ENCODE measurements at places on chromosomes 4 and X.
A peak's percentile ranks its signal among the peaks of the same experiment; 100 is the strongest.

DNA sequence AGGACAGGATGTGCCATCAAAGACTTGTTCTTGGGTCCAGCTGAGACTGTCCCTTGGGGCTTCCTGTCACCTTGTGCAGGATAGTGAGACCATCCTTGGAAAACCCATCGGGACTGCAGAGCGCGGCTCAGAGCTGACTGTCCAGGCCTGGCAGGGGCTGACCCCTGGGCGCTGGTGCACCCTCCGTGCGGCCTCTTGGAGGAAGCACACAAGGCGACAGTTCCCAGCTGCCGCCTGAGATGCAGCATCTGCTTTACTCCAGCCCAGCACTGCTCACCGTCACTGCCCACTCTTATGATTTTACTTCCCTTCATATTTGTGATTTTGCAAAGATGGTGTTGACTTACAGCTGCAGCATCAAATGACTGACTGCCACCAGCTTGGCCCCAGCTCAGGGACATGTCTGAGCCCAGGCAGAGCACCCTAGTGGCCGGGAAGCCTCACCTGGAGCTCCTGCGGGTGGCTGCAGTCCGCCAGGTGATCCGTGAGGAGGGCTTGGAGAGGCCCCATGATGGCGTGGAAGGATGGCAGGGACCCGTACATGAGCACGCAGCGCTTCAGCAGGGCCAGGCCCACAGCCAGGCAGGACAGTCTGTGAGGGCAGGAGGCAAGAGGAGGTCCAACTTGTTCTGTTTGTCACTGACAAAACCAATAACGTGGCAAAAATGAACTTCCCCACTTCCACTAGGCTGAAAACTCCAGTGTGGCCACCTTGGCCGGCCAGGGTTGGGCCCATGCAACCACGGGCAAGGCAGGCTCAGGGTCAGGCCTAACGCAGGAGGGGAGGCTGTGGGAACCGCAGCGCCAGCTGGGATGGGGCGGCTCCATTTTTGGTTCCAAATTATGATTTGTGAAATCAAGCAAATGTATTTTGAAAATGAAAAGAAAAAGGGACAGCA is 21.8 kb downstream of the NOP14 start:
- no peak for ATAC-seq

DNA sequence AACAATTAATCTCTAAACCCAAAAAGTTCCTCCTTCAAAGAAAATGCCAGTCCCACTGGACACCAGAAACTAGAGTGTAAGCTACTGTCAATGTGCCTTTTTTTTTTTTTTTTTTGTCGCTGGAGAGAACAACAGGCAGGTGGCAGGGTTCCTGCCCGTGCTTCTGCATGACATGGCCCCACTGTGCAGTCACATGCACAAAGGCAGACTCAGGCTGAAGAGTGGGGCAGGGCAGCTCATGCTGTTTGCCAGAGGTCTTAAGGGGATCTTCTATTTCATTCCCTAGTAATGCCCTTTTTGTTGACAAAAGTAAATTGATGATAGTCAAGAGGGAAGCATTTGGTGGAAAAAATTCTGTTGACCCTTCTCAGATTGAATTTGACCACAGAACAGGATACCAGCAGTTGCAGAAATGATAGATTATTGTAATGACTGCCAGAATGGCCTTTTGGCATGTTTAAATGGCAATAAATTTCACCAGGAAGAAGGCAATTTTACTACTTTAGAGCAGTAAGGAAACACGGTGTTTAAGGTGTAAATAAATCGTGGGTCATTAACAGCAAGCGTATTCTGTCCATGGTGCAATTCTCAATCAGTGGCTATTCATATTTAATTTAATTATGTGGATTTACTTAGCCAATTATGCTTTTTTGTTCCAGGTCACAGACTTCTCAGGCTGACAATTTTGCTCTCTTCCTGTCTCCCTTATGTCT is 80.9 kb downstream of the NKX6-1 start:
- ATAC-seq: no peak

DNA sequence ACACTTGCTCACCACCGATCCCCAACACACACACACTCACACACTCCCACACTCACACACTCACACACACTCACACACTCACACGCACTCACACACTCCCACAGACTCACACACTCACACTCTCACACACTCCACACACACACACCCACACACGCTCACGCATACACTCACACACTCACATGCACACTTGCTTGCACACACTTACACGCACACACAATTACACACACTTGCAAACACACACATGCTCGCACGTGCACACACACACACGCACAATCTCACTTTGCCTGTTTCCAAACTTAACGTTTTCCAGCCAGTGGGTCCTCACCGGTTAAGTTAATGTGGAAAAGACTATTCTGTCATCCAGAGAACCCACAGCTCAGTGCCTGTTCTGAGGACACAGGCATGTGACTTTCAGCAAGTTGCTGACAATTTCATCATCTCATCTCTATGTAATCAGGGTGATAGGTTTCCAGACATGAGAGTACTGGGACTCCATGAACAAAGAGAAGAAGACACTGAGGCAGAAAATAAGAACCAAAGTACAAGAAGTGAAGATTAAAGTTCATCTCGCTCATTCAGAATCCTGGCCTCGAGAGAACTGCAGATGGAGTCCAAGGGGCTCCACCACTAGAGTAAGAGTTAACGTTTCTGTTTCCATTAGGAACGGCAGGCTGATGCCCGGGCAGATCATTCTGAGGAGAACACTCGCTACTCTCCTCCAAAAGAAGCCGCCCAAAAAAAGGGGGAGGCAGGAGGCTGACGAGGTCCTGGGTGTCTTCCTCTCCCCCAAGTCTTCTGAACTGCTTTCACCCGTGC is 153.2 kb upstream of the FRG1 start:
- ATAC-seq: no peak

DNA sequence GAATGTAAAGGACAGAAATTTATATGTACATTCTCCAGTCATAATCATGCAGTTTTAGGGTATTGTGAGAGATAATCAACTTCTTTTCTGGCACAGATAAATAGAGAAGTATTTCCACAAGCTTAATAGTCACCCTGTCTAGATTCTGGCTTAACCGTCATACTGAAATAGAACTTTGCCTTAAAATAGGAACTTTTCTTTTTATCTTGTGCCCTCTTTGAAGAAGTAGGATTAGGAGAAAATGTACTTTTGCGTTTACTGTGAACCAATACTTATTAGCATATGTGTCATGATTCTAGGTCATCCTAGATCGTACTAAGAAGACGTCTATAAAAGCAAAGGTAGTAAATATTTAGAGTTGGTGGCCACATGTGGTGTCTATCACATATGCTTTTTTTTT is 95.4 kb downstream of the NFKB1 start:
- ATAC-seq: no peak

GRCh38 chrX:11530621-11531020 is 135.1 kb downstream of the ARHGAP6 start:
- no peak for ATAC-seq

- ATAC-seq: no peak
Measured at GRCh38 chrX:108025376-108025775, 19.5 kb upstream of the VSIG1 start.

DNA sequence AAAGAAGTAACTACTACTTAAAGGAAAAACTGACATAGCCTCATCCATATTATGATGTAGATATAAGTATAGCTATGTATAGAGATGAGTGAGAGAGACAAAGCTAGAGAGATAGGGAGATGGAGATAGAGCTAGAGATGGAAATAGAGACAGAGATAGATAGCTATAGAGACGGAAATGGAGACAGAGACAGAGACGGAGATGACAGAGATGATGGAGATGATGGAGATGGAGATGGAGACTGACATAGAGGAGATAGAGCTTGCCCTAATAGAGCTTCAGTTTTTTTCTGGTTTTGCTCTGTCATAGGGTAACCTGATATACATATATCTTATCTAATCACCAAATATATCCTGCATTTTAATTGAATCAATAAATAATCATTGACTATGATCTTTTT is 4.3 kb downstream of the EDNRA start:
- ATAC-seq: no peak

GRCh38 chr4:4871573-4872313 is 12.3 kb downstream of the MSX1 start:
- ATAC-seq: no peak

DNA sequence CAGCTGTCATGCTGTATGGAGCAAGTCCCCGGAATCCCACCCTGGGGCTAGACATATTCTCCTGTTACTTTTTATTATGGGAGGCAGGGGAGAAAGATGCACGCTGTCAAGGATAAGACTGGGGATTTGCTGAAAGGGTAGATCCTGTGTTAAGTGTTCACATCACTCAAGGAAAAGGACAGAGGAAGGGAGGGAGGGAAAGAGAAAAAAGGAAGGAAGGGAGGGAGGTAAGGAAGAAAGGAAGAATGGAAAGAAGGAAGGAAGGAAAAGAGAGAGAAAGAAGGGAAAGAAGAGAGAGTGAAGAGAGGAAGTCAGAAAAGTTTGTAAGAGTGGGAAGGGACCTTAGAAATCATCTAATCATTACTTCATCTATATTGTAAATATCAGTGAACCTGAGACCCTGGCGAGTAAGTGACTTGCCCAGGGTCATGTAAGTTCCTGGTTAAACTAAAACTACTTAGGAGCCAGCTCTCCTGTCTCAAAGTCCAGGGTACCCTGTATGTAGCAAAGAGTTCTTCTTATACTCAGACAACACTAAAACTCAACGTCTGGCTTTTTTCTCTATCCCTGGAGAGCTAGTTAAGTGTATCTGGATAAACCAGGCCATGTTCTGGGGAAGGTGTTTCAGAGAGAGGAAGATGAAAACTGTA is 47.2 kb upstream of the MSX1 start:
- ATAC-seq: no peak

- ATAC-seq: no peak
Measured at GRCh38 chrX:70139736-70140135, 6.5 kb downstream of the IGBP1 start.

DNA sequence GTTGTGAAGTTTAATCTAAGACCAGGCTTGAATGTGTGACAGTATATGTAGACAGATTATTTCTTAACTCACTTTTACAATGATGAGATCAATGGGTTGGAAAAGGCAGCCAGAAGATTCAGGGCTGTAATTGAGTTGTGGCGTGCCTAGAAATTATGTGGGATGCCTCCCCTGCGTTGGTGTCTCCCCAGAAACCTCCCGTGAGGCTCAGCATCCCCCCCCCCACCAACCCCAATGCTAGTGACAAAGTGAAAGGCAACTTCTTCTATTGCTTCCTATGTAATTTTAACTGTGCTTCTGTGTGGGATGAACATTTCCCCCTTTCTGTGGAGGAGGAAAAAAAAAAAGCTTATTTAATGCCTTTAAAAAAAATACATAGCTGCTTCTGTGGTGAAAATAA is 297.9 kb downstream of the ARHGAP10 start:
- ATAC-seq: no peak

- ATAC-seq: no peak
Measured at GRCh38 chrX:42755815-42756214, 22.1 kb downstream of the PPP1R2C start.

DNA sequence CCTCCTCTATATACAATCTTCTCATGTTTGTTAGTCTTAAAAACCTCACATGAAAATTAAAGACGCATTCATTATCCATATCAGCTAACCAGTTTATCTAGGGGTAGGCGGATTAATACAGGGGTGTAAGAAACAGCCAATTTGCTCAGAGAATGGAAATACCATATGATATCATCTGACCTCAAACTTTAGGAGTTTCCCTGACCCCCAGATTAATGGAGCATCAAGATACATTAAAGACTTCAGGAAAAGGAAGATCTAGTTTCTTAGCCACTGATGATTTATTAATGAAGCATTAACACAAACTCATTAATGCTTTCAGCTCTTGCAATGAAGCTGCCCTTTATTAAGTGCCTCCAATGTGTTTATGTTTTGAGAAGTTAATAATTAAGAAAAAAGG is 67.5 kb downstream of the CAMK2D start:
- ATAC-seq: no peak

- ATAC-seq: no peak
Measured at GRCh38 chr4:188091-188490, 63.8 kb downstream of the ZNF718 start.

- no peak for ATAC-seq
Measured at GRCh38 chrX:108270739-108271396, 167.4 kb downstream of the COL4A6 start.

GRCh38 chr4:141410839-141411238 is 190.1 kb downstream of the ZNF330 start:
- ATAC-seq: peak; percentile 62

DNA sequence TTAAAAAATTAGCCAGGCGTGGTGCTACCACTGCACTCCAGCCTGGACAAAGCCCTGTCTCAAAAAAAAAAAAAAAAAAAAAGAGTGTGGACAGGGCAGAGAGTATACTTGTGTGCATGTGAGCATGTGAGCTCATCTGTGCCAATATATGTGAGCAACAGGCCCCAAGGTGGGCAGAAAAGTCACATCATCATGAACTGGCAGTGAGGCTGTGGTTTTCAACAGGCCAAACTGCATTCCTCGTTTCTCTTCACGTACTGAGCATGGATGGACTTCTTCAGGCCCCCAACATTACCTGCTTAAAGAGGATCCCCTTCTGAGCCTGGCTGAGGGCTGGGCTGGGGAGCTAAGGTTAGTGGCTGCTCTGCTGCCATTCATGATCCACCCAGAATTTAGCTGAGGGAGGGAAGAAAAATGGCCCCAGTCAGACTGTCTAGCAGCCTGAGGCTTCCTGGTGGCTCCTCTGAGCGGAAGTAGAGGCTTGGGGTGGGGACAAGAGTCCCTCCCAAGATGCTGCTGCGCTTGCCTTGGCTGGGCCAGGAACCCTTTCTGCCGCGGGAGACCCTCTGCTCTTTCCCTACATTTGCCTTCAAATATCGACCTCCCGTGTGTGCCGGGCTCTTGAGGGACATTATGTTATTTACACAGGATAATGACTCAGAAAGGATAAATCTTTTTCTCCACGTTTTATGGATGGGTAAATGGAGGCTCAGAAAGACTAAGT is 55.0 kb downstream of the DIPK2B start:
- no peak for ATAC-seq

GRCh38 chr4:3312362-3312761 is 19.5 kb downstream of the RGS12 start:
- ATAC-seq: no peak
